ENCODE measurements at places on chromosomes 5 and 9.

GRCh38 chr9:19998823-19999455 lies 210.1 kb upstream of the SLC24A2 start:
- no peak for DNase-seq

DNA sequence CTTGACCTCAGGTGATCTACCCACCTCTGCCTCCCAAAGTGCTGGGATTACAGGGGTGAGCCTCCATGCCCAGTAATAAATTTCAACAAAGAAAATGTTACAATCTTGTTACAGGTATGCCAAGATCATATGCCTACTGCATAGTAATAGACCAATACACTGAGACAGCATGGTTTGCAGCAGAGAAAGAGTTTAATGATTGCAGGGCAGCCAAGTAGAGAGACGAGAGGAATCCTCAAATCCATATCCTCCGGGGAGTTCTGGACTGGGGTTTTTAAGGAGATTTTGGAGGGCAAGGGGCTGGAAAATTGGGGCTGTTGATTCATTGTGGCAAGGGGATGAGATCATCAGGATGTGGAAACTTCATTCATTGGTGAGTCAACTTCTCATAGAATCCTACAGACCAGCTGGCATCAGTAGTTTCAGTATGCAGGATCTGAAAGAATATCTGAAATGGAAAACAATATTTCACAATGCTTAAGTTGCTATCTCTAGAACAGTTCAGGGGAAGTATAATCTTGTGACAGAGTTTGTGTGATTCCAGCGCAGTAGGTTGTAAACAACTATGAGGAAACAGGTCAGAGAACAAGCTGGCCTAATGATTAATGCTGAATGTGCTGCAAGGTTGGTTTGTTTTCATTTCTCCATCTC lies 14.8 kb upstream of the TUT7 start:
- no peak for DNase-seq

- DNase-seq = no peak
These were observed 15.0 kb downstream of the PSD2 start for GRCh38 chr5:139810341-139811273.

- no peak for DNase-seq
These were observed 804.6 kb upstream of the COX7C start for GRCh38 chr5:85813146-85813545.

DNA sequence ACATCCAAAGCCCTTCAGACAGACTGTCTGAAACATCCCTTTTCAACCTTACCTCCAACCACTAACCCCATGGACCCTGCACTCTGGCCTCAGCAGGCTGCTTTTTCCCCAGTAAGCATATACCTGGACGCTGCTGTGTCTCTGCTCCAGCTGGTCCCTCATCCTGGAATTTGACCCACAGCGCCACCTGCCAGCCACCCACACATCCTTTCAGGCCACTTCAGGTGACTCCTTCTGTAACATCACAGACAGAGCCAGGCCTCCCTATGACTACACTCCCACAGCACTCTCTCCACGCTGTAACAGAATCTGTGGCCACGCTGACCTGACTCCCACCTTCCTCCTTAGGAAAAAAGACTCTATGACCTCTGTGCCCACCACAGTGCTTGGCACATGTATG lies 3.4 kb downstream of the MGAT1 start:
- DNase-seq = peak; percentile 66

GRCh38 chr5:179337796-179338676 lies 7.2 kb downstream of the ADAMTS2 start:
- DNase-seq = no peak

- DNase-seq = no peak
These were observed 15.4 kb downstream of the CCDC69 start for GRCh38 chr5:151208481-151208914.

GRCh38 chr5:77945874-77946273 lies 169.7 kb upstream of the TBCA start:
- DNase-seq = no peak

DNA sequence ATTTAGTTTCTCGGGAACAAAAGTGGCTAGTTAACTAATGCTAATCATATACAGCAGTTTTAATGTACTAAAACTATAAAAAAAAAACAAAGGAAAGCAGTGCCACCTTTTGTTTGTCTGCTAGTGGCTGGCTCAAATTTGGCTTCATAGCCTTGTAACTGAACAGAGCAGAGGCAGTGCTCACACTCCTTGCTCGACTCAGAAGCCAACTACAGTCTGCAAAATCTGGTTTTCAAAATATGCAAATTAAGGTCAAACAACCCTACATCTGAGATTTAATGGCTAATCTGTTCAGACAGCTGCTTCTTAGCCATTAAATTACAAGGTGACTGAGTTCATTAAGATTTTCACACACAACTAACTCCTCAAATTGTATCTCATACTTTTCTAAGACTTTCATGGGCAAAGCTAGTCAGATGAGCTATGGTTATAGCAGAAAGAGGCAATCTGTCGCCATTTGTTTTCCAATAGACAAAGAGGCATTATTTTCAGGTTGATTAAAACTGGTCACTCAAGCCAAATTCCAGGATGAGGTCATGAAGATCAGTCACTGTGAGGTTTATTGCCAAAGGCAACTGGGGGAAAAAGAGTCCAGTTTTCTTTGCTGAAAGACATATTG lies 56.8 kb upstream of the EPB41L4A start:
- no peak for DNase-seq

DNA sequence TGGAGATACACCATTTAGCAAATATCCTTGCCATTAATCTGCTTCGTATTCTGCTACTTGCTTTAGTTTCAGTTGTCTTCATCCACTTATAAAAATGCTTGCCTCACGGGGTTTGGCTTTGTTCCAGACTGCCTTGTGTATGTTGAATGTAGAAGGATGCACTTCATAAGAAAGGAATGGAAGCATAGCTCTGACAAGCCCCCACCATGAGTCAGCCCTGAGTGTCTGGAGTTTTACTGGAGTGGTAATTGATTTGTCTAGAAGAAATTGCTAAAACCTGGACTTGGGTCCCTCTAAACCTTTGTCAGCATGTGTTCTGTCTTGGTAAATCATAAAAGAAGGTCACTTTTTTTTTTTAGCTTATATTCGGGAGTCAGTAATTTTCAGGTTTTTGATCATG lies 4.6 kb downstream of the TEX48 start:
- DNase-seq = peak; percentile 23

- no peak for DNase-seq
These were observed 680.7 kb downstream of the PRR16 start for GRCh38 chr5:121144764-121145163.

DNA sequence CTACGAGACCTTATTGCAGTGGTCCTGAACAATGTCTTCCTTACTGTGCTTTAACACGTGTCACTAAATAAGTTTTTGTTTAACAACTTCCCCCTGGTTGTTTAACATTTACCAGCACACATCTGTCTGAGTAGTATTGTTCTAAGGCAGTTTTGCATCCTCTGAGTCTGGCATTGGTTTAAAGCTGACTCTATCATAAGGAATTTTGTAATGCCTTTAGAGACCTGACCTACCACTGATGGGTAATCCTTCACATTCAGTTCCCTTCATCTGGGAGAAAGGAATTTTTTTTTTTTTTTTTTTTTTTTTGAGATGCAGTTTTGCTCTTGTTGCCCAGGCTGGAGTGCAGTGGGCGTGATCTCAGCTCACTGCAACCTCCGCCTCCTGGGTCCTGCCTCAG lies 20.0 kb upstream of the PCAT7 start:
- DNase-seq = no peak

GRCh38 chr5:57828221-57828620 lies 345.6 kb upstream of the ACTBL2 start:
- DNase-seq = no peak

DNA sequence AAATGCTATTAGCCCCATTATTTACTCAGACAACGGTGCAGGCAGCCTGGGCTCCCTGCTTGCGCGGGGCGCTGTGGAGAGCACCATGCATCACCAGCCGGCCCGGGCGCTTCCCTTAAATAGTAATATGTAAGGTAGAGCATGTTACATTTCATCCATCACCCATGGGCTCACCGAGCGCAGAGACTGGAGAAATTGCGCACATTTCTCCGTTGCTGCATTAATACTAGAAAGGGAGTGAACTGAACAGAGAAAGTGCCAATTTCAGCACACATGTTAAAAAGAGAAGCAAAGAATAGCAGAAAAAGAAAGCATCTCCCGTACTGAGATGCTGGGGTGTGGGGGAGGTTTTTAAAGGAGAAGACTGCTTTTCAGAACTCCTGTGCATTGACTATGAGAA lies 400.3 kb downstream of the ZSWIM6 start:
- no peak for DNase-seq

DNA sequence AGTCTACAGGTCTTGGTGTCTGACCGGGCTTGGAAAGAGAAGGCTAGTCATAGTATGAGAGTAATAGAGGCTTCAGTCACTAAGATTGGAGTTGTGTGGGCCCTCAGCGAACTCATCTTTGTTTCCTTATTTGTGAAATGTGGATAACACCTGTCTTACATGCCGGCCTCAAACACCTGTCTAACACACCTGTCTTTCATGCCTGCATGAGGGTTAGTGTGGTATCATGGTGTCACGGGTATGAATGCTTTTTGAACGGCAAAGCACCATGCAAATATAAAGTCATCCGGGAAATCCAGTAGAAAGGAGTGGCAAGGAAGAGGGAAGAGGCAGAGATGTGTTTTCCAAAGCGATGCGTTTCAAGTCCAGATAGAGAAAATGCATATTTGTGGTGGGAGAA lies 25.5 kb downstream of the GRAMD2B start:
- no peak for DNase-seq

DNA sequence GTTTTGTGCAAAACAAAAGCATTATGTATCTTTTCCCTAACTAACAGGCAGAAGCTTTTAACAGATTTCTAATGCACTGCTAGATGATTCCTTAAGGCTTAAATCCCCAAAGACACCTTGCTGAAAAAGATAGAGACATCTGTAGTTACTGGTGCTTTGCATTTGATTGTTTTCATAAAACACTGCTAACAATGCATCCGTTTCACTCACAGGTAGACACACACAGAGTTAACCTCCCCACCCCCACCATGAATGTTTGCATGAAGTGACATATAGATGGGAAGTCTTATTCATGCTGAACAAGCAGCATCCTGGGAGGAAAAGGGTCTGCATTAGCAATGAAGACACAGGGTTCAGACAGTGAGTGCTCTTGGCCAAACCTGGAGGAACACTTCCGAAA lies 100.9 kb downstream of the ASTN2 start:
- no peak for DNase-seq

DNA sequence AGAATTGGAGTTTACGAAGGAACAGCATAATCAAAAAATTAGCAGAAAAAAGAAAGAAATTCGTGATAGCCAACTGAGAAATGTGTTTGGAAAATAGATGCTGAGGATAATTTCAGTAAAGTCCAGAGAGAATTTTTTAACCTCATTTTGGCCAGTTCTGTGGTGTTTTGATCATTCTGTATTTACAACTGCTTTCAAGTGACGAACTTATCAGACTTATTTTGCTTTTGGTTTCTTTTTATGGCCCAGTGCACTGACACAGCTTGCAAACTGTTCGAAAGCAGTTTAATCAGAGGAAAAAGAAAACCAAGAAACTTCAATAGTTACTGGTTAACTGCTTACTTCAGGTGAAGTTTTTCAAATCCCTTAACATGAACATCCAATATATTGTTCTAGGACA lies 1.9 kb downstream of the SDHA start:
- DNase-seq = no peak

DNA sequence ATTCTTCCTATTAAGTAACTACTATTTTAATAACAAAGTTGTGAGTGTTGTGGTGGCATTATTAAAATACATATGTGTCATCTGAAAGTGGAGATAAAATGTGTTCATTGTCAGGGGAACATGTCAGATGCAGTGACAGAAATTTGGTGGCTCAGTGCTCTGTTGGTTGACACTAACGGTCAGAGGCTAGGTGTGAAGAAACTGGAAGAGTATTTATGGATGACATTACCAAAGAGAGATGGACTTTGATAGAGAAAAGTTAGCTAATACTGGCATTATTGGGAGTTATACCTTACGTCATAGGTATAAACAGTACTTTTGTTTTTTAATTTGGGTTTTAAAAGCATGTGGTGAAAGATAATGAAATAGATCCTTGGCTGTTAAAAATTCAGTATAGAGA lies 33.7 kb downstream of the PAM start:
- no peak for DNase-seq

DNA sequence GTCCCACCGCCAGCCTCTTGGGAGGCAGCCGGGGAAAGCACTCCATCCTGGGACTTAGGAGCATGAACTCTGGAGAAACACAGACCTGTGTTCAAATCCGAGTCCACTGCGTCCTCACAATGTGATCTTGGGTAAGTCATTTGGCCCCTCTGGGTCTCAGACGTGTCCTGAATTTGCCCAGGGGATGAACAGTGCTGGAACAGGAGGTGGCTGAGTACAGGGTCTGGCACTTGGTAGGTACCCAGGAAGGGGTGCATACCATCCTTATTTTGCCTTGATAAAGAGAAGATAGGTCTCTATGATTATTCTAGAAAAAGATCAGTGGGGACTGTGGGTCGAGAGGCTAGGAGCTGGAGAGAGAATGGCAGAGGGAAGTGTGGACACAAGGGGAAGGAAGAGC lies 135.7 kb downstream of the FGF18 start:
- DNase-seq = no peak

GRCh38 chr5:147906326-147907095 lies at the start of gene C5orf46:
Gene C5orf46 (minus strand): TSS chr5:147906538. CDS start chr5:147906501, 37 bp downstream.
- no peak for DNase-seq

DNA sequence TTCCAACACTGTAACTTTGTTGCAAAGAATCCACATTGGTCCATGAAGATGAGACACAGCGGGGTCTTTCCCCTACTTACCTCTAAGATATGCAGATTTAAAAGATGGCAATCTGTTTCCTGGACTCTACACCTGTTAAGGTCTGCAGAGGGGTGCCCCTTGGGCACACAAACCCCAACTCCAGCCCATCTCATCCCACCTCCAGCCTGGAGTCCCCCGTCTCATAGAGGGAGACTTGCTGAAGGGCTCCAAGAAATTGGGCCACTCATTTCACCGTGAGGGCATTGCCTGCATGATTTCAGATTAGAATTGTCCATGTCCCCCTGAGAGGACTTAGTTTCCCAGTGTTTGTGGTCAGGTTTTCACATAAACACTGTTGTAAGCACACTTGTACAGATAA lies 365.7 kb downstream of the IRX2 start:
- DNase-seq = no peak

DNA sequence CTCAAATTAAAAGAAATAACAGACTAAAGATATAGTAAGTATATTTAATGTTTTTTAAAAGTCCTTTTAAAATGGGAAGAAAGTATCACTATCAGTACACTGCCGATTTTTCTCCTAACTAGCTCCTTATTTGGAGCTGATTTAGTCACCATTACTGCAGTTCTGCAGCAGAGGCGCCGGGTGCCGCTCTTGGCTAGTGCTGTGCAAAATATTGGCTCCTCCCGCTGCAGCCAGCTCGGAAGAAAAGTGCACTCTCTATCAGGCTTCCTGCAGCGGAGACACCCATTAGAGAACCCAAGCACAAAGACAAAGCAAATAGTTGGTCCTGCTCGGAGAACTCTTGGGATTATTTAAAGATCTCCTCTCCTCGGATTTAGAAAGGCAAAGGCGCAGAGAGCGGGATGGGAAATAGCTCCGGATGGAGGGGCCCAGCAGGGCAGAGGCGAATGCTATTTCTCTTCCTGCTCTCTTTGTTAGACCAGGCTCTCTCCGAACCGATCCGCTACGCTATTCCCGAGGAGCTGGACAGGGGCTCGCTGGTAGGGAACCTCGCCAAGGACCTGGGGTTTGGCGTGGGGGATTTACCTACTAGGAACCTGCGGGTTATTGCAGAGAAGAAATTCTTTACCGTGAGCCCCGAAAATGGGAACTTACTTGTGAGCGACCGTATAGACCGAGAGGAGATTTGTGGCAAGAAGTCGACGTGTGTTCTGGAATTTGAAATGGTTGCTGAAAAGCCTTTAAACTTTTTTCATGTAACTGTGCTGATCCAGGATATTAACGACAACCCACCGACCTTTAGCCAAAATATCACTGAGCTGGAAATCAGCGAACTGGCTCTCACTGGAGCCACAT lies at the start of gene PCDHGB3:
PCDHGB3 (plus strand) TSS at position 249 of the 855 bp plus-strand sequence; CDS start at position 402, 153 bp downstream.
- DNase-seq = no peak

All from ELF-1 (cell line).